ENCODE measurements at places on chromosomes 7 and 10.

GRCh38 chr7:151119902-151120301 lies 33.6 kb downstream of the AGAP3 start:
- no peak for DNase-seq

GRCh38 chr10:6406220-6407033 lies 173.6 kb downstream of the PRKCQ start:
- no peak for DNase-seq

DNA sequence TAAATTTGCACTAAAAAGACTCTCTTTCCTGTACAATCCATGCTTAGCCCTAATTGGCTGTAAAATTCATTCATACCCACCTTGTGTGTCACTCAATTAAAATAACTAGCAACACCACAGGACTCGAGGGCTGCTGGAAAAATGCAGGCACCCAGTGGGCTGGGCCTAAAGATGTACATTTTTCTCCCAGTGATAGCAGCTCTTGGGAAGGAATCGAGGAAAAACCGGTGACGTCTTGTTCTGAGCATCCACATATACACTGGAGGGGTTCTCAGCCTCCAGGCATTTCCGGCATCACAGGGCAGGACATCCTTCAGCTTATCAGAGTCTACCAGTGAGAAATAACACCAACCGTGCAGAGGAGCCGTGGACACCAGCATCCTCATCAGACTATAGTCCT lies 85.8 kb upstream of the PITRM1 start:
- no peak for DNase-seq

- DNase-seq: no peak
Measured at GRCh38 chr7:13225068-13225467, 537.6 kb downstream of the ARL4A start.

DNA sequence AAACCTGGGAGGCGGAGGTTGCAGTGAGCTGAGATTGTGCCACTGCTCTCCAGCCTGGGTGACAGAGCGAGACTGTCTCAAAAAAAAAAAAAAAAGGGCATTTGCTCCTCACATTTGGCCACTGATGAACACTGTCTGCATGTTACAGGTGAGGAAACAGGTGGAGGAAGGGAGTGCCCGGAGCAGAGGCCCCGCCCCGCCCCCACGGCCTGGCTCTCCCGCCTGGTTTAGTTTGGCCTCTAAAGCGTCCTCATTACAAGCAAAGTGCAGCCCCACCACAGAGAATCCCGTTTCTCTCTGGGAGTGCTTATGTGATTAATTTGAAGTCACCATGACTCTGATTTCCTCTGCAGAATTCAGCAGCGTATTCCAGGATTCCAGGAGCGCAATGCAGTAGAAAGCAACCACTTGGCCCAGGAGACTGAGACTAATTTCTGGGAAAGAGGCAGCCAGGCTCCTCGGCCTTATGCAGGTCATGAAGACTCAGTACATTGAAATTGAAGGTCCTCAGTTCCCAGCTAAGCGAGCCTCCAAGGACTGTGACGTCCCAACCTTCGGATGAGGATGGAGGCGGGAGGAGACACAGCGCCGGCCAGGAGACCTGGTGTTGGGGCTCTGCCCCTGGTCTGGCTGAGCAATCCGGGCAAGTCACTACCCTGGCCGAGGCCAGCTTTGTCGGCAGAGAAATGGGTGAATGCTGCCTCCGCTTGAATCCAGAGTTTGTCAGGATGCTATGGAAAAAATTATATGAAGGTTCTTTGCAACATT lies 44.7 kb downstream of the RBM17 start:
- DNase-seq: no peak

DNA sequence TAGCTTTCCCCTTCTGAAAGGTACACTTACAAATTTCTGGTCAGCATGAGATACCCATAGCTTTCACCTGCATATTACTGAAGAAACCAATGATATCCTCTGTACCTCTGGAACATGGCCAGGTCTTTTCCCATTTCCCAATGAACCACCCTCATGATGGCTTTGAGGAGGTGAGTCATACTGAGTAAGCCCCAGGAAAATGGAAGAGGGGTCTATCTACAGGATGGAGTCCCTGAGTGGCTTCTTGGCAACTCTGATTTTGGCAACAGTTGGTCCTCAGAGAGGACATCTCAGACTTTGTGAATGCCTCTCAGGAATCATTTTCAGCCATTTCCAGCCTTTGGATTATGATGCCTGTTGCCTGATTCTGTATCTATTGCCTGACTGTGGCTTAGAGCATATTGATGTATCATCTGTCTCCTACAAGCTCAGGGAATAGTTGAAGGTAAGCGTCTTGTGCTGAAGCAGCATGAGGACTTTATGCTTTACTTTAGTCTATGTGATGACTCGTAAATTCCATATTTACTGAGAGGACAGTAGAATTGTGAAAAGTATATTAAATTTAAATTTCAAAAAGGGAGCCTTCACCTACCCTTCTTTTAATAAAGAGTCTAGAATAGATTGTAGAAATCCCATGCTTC lies 84.7 kb upstream of the DKK1 start:
- DNase-seq: no peak

DNA sequence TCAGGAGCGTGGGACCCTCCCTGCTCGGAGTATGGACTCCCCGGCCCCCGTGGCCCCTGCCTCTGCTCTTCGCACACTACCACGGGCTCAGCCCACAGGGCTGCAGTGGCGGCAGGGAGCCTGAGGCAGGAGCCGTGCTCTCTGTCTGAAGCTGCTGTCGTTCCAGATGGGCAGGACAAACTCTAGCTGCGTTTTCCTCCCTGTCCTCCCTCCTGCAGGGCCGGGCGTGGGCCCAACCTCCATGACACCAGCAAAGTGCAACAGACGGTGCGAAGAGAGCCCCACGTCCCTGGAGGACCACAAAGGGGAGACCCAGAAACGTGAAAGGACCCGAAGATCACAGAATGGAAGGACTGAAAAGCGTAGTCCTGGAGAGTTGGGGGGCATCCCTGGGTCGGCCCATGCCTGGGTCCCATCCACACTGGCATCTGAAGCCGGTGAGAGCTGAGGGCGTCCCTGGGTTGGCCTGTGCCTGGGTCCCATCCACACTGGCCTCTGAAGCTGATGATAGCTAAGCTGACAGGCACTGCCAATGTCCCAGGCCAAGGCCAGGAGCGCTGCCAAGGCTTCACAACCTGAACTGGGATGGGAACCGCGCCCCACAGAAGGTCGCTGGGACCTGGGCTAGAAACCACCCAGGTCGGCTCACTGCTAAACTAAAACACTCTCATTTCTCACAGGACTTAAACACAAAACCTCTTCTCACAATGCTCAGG lies 267.0 kb downstream of the MAD1L1 start:
- DNase-seq: no peak

GRCh38 chr7:41147606-41148485 lies 555.0 kb downstream of the INHBA start:
- DNase-seq: no peak

DNA sequence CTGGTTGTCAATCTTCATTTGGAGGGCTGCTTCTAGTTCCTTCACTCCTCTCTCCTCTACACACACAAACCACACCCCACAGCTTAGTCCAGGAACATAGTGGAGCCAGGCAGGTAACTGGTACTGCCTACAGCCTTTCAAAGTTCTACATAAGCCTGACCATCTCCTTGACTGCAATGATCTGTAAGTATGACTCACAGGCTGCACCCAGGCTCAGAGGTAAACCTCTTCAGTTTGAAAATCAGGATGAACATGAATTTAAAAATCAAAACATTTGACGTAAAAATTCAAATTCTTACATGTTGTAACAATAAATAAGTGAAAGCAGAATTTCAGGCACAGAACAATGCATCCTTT lies 68.7 kb upstream of the C10orf120 start:
- DNase-seq: no peak

DNA sequence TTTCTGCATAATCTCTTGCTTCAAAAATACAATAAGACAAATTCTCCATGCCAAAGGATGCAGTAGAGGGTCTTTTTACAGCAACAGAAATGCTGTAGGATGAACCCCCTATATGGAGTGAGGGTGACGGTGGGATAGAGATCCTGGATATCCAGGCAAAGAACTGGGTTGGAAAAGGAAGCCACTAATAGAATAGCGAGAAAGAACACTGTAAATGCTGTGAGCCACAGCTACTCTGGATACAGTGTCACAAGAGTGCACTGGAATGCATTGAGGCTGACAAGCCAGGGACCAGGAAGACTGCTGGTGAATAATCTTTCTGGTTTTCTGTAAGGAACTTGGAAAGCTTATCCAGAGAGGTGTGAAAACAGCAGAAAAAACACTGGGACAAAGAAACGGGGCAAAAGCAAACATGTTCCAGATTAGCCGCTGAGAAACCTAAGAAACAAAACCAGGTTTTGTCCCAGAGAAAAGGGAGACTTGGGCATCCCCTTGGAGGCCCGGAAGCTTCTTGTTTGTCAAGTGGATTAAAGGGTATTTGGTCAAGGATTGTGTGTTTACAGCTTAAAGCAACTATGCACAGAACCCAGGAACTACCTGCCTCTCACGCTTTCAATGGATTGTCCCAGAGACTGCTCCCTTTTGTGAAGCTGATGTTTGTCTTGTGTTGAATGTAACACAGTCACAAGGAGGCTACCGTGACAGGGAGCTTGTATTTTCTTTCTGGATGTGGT lies 6.2 kb upstream of the MSMB start:
- DNase-seq: no peak

- DNase-seq: no peak
Measured at GRCh38 chr10:69415951-69416350, 767 bp downstream of the TACR2 start.

DNA sequence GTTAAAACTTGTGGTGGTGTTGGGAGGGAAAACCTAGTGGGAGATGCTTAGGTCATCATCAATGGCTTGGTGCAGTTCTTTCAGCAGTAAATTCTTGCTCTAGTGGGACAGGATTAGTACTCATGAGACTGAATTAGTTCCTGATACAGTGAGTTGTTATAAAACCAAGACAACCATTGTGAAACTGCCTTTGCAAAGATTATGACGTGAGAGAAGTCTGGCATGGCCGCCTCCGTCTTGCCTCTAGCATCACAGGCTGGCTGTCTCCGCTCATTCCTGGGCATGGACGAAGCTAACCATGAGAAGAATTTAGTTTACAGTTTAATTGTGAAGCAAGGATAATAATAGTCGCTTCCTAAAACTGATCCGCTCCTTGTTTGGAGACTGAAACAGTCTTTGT lies 186.4 kb downstream of the KIF20B start:
- no peak for DNase-seq
